Activated naive CD4-positive, alpha-beta T cell treated with anti-CD3 and anti-CD28 coated beads, Interleukin-2, amount 10 ng/mL, durations not matched to agents 7 days and 5 days (primary cell): ENCODE measurements at places on chromosomes 13 and 19.
A peak's percentile ranks its signal among the peaks of the same experiment; 100 is the strongest.

DNA sequence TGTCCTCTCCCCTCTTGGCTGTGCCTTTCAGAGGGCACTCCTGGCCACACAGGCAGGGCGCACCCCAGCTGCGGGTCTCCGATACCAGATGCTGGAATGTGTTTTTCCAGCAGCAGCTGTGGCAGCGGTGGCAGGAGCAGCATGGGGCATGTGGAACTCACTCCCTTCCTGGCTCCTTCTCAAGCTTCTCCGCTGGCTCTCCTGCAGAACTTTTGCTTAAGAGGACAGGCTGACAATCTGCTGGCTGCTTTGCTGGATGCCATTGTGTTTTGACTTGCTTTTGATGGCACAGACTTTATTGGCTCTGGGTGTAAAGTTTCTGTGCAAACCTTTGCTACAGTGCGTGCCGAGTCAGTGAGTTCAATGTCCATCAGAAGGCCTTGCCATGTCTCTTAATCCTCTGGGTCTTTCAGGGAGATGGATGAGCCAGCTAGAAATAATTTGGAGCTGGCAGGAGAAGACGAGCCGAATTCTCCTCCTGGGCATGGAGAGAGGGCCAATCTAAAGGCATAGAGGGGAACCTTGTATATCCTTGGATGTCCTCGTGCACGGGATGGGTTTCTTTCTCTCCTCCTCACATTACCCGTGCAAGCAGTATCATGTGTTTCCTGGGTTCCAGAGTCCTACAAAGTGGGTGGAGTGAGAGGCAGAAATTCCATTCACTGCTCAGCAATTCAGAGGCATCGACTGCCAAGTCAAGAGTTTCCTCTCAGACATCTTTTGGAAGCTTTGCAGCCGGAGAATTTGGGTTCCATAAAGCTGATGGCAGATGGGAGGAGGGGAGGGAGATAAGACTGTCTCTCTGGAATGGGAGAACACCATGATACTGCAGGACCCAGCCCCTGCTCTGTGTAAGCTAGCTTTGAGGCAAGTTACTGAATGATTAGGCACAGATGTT is 231.2 kb downstream of the FGF9 start:
- H3K36me3 ChIP-seq, result no peaks in the 10 kb centered on the region
- H3K27me3 ChIP-seq, result no peaks in the 10 kb centered on the region
- no peaks in the 10 kb centered on the region for H3K4me1 ChIP-seq
- no peak overlapping the region for H3K27ac ChIP-seq
- DNase-seq, result no peak

DNA sequence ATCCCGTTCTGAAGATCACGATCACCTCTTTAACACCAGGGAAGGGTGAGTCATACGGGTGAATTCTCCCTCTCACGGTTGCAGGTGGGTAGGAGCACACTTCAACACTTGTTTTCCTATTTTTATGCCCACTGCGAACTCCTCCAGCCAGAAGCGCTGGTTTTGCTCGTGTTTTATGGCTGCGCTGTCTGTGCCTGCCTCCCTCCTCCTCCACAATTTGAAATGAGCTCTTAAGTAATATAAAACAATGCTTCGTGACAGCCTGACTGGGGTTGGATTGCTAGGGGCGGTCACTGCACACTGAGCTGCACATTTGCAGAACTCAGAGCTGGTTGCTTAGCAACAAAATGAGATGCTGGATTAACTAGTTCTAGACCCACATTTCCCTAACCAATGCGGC is 12.9 kb downstream of the CCDC70 start:
- no peak overlapping the region for H3K4me3 ChIP-seq
- DNase-seq, result no peak
- peaks cover 26% of the 10 kb centered on the region for H3K27me3 ChIP-seq
- no peaks in the 10 kb centered on the region for H3K4me1 ChIP-seq
- no peak overlapping the region for H3K27ac ChIP-seq

GRCh38 chr19:40525234-40526051 is 51.2 kb upstream of the SHKBP1 start:
- H3K36me3 ChIP-seq, result no peaks in the 10 kb centered on the region
- no peak overlapping the region for H3K4me3 ChIP-seq
- peaks cover 10% of the 10 kb centered on the region for H3K4me1 ChIP-seq
- H3K27me3 ChIP-seq, result peaks cover 62% of the 10 kb centered on the region

GRCh38 chr13:102128216-102128810 is 273.5 kb downstream of the FGF14 start:
- H3K4me3 ChIP-seq, result no peak overlapping the region
- DNase-seq, result no peak
- H3K36me3 ChIP-seq, result no peaks in the 10 kb centered on the region
- H3K4me1 ChIP-seq, result no peaks in the 10 kb centered on the region

DNA sequence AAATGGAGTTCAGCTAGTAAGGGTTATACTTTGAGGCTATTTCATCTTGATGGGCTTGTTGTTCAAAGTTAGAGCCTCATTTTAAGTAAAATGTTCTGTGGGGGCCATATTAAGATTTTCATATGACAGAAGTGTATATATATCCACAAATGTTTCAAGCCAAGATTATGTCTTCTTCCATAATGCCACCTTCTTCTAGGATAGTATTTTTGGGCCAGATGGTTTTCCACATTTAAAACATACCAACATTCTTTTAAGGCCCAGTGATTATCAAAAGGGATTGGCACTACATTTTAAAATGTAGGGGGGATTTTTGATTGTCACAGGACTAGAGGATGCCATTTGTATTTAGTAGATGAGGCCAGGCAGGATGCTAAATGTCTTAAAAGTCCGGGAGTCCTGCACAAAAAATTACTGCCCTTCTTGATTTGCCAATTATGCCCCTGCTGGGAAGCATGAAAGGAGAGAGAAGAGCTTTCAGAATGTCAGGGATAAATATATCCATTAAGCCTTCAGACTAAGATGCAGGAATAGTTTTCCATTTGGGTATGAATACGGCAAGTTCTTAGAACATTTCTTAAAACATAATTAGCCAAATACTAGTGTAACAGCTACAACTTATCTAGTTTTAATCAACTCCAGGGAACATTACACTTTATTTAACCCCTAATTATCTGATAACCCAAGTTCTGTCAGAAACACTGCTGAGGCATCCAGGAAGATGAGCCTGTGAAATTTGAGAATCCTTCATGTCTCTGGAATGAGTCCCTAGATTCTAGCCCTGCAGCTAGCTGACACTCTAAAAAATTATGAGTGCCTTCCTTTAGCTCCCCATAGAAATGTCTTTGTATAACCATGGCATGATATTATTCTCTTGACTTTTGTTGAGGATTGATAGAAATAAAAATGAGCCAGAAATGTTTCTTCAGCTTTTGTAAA is 34.0 kb downstream of the ITM2B start:
- peaks cover 33% of the 10 kb centered on the region for H3K4me1 ChIP-seq
- no peaks in the 10 kb centered on the region for H3K27me3 ChIP-seq
- H3K36me3 ChIP-seq, result peaks cover 73% of the 10 kb centered on the region
- H3K4me3 ChIP-seq, result no peak overlapping the region

DNA sequence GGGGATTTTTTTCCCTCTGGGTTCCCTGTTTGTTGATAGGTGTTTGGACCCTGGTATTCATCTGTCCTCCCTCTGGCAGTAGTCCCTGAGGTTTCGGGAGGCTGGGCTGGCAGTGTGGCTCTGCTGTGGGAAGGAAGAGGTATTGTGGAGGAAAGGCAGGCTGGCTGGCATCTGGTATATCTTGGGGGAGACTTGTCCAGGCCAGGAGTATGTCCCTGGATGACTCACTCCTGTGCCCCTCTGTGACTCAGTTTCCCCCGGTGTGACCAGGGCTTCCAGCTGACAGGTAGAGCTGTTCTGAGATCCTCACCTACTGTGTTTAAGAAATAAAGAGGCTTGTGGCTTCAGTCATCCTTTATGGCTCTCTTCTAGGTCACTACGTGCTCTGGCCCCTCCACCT is 14.2 kb upstream of the ZNF492 start:
- no peaks in the 10 kb centered on the region for H3K36me3 ChIP-seq
- H3K4me3 ChIP-seq, result no peak overlapping the region
- no peak overlapping the region for H3K27ac ChIP-seq
- no peaks in the 10 kb centered on the region for H3K27me3 ChIP-seq

DNA sequence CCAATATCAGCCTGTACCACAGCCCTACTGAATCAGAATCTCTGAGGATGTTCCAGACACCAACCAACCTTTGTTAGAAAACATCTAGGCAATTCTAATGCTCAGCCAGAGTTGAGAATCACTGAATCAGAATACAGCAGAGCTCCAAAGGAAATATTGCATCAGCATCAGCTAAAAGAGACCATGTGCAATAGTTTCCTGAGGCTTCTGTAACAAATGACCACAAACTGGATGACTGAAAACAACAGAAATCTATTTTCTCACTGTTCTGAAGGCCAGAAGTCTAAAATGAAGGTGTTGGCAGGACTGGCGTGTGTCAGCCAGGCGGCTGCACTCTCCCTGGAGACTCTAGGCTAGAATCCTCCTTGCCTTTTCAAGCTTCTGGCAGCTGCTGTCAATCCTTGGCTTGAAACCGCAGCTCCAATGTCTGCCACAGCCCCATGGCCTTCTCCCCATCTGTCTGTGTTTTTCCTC is 1.2 kb upstream of the DCT start:
- peaks cover 4% of the 10 kb centered on the region for H3K27me3 ChIP-seq
- no peaks in the 10 kb centered on the region for H3K4me1 ChIP-seq
- H3K27ac ChIP-seq, result peak overlapping the region; percentile 11
- H3K36me3 ChIP-seq, result no peaks in the 10 kb centered on the region
- no peak overlapping the region for H3K4me3 ChIP-seq

- no peak for DNase-seq
- no peaks in the 10 kb centered on the region for H3K4me1 ChIP-seq
- peaks cover 27% of the 10 kb centered on the region for H3K27me3 ChIP-seq
- H3K4me3 ChIP-seq, result no peak overlapping the region
Observed at GRCh38 chr13:99162567-99163361, 37.9 kb upstream of the UBAC2 start.

DNA sequence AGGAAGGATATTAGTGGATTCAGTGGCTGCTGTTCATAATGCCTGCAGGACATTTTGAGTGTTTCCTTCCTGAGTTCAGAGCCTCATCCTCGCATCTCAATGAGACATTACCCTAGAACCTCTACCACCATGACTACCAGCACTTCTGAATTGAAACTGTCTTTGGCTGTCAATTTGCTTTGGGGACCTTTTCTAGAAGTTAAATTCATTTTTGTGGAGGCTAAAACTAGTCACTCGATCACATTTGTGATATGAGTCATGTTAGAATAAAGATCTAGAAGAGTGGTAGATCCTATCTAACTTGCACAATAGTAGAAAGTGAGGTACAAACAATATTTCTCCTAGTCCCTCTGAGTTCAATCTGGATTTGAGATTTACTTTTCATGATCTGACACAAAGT is 124.9 kb downstream of the KCNRG start:
- H3K4me1 ChIP-seq, result no peaks in the 10 kb centered on the region
- DNase-seq, result no peak
- no peaks in the 10 kb centered on the region for H3K36me3 ChIP-seq
- H3K4me3 ChIP-seq, result no peak overlapping the region
- peaks cover 34% of the 10 kb centered on the region for H3K27me3 ChIP-seq
